ENCODE measurements at places on chromosomes 2 and 18.
A peak's percentile ranks its signal among the peaks of the same experiment; 100 is the strongest.

- no peak for DNase-seq
These were observed 119.3 kb upstream of the ZSWIM2 start for GRCh38 chr2:186968277-186968676.

- DNase-seq = no peak
These were observed 30.5 kb downstream of the CTIF start for GRCh38 chr18:48569139-48569914.

DNA sequence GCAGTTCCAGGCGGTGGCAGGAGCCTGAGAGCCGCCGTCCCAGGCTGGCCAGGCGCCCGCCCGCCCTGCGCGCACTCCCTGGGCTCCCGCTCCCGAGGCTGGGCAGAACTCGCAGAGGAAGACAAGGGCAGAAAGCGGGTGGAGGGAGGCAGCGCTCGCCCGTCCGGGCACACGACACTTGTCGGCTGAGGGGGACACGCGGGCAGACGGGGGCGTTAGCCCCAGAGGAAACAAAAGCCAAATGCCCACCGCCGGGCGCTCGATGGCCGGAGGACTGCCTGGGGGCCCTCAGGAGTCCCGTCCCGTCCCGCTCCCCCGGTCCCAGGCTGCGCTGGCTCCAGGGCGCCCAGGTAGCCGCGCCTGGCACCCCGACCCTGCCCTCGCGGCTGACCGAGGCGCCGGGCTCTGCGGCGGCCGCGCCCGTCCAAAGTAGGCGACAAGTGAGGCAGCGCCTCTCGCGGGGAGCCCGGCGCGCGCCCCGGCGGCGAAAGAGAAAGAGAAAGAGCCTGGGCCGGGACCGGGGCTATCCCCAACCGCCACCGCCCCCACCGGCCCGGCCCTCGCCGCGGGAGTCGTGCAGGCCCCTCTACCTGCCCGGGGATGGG, 491 bp downstream of the L3MBTL4 start:
- peak; percentile 42 for DNase-seq

DNA sequence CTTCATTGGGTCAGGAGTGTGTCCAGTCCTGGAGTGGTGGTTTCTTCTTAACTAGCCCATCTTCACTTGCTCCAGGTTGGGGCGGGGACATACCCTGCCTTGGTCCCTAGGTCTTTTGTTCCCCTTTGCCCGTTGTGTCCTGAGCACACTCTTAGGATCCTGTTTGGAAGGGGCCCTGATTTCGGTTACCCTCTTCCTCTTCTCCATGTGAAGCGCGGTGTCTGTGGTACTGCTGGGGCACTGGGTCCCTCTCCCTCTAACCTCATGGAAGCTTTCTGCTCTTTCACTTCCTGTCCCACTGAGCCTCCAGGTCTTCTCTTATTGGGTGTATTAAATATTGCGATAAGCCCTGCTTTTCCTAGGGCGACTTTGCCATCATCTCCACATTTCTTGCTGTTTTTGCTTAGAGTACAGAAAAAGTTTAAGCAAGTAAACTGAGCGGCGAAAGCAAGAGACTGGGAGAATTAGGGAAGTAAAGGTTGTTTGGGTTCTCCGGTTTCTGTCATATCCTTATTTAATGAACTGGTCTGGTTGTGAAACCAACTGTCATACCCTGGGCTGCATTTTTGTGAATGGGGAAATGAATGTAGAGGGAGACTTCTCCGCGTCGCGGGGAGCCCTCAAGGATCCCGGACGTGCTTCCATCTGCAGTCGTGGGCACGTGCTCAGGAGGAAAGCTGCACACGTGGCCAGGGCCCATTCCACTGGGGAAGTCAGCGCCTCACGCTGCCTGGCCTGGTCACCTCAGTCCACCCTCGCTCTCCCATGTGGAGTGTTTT, 73.8 kb upstream of the B3GNT7 start:
- no peak for DNase-seq

GRCh38 chr18:6382963-6383362, 31.7 kb downstream of the L3MBTL4 start:
- DNase-seq = no peak

GRCh38 chr2:160278879-160279177, 78.8 kb upstream of the ITGB6 start:
- peak; percentile 17 for DNase-seq

DNA sequence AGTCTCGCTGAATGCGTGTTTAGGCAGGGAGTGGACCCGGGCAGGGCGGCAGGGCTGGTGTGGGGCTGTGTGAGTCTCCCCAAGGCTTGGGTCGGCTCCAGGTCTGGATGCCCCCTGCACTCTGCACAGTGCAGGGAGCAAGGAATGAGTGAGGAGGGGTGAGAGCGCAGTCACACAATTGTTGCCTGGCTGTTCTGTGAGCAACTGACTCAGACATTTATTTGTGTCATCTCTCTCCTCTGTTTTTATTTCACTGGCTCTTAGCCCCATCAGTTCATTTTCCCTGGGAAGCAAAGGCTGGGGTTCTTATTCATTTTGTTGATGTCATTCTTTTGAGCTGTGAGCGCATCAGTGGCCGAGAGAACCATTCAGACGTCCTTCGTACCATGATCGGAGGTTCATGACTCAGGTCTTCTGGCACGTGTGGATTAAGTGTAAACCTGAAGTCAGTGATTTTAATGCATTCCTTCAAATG, 61.1 kb downstream of the GATA6 start:
- no peak for DNase-seq

DNA sequence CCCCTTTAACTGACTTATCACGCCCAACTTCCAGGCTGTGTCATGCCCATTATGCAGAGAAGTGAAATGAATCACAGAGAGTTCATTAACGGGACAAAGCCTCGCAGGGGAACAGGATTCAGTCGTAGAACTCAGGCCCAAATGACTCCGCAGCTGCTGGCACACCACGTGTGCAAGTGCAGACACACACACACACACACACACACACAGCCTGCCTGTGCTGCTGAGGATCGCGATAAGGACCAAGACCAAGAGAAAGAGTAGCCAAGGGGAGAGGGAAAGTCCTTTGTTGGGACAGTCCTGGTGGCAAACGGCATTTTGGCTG, 90.0 kb upstream of the TAF1B start:
- DNase-seq = no peak
